Daoy (cell line): ENCODE measurements at places on chromosomes 16 and 17. TPM values are rescaled to one million over a fixed set of nuclear protein-coding genes. Genes with fewer than 3 reads are reported as not detected.

C16orf96 gene
- total RNA-seq, result not detected in 2 replicates

OR2C1 gene
- total RNA-seq, result not detected in 2 replicates

PROCA1 gene
- total RNA-seq, result 0.21 and 0.23 TPM in 2 replicates

ZG16 gene
- total RNA-seq, result not detected in 2 replicates

RAMP2 gene
- total RNA-seq, result 2.7 TPM in 1 of 2 replicates, not detected in the other

ASGR1 gene
- total RNA-seq, result 0.29 and 1.2 TPM in 2 replicates

DPEP1 gene
- 0.09 TPM in 1 of 2 replicates, not detected in the other for total RNA-seq

PLA2G10 gene
- not detected in 2 replicates for total RNA-seq

TBC1D3C gene
- 0.69 and 1.1 TPM in 2 replicates for total RNA-seq

TEPSIN gene
- total RNA-seq, result 17.0 and 24.2 TPM in 2 replicates

CLUH gene
- total RNA-seq, result 41.2 and 47.9 TPM in 2 replicates

OTOP3 gene
- total RNA-seq, result not detected in 2 replicates

CHAD gene
- not detected in 2 replicates for total RNA-seq

KCNG4 gene
- total RNA-seq, result not detected in 2 replicates

CTRB1 gene
- not detected in 2 replicates for total RNA-seq

DNAI2 gene
- not detected in 2 replicates for total RNA-seq

ATP2A1 gene
- total RNA-seq, result 0.48 TPM in 1 of 2 replicates, not detected in the other

CCDC57 gene
- 7.9 and 36.5 TPM in 2 replicates for total RNA-seq

KCNJ2 gene
- 0.63 TPM in 1 of 2 replicates, not detected in the other for total RNA-seq

CMTM2 gene
- total RNA-seq, result not detected in 2 replicates

SLC6A2 gene
- not detected in 2 replicates for total RNA-seq

CRHR1 gene
- total RNA-seq, result 0.63 TPM in 1 of 2 replicates, not detected in the other

CPSF4L gene
- total RNA-seq, result not detected in 2 replicates

GRAP gene
- total RNA-seq, result not detected in 2 replicates

TBC1D3I gene
- total RNA-seq, result not detected in 2 replicates

ITGB3 gene
- total RNA-seq, result 15.1 and 22.1 TPM in 2 replicates

FSCN2 gene
- total RNA-seq, result 0.17 TPM in 1 of 2 replicates, not detected in the other

PAGR1 gene
- total RNA-seq, result 50.0 and 78.6 TPM in 2 replicates

HNF1B gene
- total RNA-seq, result not detected in 2 replicates

CARD14 gene
- not detected in 2 replicates for total RNA-seq

NATD1 gene
- 0.83 and 0.86 TPM in 2 replicates for total RNA-seq

WNT3 gene
- total RNA-seq, result 2.4 and 3.4 TPM in 2 replicates

RGS11 gene
- total RNA-seq, result 0.06 TPM in 1 of 2 replicates, not detected in the other

SLC5A11 gene
- total RNA-seq, result not detected in 2 replicates

CCL8 gene
- total RNA-seq, result not detected in 2 replicates

KRTAP1-3 gene
- not detected in 2 replicates for total RNA-seq

HS3ST6 gene
- total RNA-seq, result not detected in 2 replicates

TMEM238L gene
- total RNA-seq, result not detected in 2 replicates
